Fibroblast of skin of left quadriceps (primary cell): ENCODE measurements at places on chromosomes 11 and 22.

GRCh38 chr11:56394381-56394780 is 18.1 kb upstream of the OR5AL1 start:
- no peak for DNase-seq

- no peak for DNase-seq
Observed at GRCh38 chr11:128231845-128232410, 355.4 kb downstream of the ETS1 start.

- DNase-seq: no peak
Observed at GRCh38 chr11:8355416-8355742, 91.7 kb upstream of the LMO1 start.

DNA sequence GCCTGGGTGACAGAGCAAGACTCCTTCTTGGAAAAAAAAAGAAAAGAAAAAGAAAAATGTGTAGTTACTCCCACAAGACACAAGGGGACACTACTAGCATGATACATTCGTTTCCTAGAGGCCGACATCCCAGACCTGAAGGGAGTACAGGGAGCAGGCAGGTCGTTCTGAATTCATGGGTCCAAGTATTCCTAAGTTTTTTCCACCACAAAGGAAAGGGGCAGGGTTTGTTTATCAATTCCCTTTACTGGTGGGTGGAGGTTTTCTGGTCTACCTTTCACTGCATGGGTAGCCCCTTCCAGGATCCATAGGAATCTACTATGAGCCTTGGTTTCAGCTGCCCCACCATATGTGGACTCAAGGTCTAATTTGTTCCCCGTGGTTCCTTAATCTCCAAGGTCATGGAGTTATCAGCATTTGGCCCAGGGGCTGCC is 11.8 kb downstream of the TIGD3 start:
- DNase-seq: peak; percentile 55

DNA sequence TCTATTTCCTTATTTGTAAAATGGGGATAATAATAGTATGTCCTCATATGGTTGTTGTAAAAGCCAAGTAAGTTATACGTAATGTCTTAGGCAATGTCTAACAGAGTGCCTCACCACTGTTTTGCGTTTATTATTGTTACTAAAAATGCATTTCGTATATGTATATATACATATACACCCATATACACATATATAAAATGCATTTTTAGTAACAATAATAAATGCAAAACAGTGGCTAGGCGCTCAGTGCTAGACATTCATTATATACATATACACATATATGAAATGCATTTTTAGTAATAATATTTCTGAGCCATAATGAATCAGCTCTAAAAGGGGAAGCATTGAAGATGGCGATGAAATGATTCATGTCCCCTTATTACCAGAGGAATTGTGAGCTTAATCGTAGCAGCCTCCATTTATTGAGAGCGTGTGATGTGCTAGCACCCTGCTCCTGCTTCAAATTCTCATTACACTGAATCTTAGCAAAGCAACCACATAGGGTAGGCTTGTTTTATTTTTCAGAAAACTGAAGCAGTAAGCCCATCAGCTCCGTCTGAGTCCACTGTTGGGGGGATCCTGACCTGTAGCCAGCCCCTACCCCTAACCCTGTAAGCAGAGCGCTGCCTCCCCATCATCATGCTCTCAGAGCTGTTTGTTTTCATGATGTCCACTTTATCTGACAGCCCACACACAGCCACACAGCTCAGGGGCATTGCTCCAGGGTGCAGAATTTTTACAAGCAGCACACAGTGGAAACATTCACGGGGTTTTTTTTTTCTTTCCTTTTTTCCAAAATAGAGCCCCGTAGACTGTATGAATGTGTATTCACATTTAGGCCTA is 97.1 kb upstream of the NAV2 start:
- DNase-seq: no peak

DNA sequence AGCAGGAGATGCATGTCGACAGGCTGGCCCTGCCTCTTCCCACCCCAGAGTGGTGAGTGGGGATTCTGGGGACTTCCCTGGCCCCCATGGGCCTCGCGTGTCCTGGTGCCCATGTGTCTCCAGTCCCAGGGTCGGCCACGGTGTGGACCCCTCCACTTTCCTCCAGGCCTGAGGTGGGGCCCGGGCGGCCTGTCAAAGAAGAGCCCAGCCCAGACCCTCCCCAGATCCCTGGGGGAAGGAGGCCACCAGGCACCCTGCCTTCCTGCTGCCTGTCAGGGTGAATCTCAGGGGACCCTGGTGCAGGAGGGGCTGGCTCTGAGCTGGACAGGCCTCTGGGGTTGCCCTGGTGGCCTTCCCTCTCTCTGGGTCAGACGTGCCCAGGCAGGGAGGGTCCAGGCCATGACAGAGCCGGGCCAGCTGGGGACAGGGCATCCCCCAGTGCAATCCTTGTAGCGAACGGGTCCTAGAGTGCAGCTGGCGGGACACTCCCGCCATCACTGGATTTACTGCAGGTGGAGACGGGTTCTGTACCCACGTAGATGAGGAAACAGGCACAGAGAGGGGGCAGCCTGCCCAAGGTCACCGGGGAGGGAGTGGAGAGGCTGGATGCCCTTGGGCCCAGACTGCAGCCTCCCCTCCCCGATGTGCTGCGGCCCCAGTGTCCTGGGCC is 13.5 kb upstream of the MUC6 start:
- DNase-seq: no peak

GRCh38 chr11:44978274-44978960 is 27.7 kb upstream of the TP53I11 start:
- DNase-seq: no peak

DNA sequence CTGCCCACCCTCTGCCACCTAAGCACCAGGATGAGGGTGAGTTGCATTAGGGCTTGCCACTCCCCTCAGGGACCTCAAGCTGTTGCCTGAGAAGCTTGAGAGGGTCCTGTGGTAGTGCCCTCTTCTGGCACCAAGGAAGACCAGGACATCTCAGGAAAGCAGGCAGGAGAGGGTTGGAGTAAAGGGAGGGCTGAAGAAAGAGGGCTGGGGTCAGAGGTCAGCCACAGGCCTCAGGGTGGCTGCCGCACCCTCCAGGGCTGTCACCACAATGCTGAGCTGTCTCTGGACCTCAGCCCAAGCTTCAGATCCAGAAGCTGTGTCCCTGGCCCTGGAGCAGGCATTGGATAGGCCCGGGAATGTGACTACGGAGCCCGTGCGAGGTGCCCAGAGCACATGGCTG is 4.1 kb downstream of the SAC3D1 start:
- no peak for DNase-seq

DNA sequence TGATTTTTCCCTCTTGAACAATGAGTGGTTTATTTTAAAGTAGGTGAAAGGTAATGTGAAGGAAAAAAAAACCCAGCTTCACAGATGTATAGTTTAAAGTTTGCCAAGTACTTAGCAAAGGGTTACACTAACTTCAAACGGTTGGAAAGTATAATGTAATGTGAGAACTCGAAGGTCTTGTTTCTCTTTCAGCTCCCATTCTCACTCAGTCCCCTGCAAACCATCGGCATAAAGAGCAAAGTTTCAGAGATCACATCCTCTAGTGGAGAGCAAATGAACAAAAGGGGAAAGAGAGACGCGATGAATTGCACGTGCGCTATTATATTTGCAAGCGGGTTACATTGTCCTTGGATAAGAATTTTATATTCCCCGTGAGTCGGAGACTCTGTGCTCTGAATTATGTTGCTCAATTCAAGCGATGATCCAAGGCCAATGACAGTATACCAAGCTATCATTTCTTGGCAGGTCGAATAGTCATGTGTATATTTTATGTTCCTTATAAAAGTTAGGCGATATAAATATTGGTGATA is 37.6 kb upstream of the BIRC3 start:
- peak; percentile 67 for DNase-seq

DNA sequence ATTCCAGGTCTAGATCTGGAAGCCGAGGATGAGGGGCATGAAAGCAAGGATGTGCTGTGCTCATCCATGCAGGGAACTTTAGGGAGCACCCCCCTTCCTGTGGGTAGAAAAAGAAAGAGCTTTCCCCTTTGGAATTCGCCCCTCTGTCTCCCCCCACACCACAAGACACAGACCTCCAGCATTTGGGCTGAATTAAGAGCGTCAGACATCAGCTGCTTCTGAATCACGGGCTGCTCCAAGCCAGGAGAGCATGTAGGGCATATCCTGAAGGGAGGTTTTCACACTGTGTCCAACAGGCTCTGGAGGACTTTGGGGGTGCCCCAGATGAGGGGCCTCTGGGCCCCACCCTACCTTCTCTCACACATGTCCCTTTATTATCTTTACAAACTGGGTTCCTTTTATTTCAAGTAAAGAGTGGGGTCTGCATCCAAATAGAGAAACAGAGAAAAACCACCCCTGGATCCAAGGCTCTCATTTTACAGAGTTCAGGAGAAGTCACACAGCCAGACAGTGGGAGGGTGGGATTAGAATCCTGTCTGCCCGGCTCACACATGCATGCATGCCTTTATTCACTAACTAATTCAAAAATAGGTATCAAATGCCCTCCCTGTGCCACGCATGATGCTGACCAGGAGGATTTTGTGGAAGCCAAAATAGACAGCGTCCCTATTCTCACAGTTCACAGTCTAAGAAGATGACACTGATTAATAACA is 52.8 kb downstream of the LRRC32 start:
- no peak for DNase-seq

GRCh38 chr11:14261066-14261465 is 97.9 kb downstream of the RRAS2 start:
- DNase-seq: no peak

GRCh38 chr11:94528551-94528950 is 15.2 kb upstream of the FUT4 start:
- DNase-seq: no peak

DNA sequence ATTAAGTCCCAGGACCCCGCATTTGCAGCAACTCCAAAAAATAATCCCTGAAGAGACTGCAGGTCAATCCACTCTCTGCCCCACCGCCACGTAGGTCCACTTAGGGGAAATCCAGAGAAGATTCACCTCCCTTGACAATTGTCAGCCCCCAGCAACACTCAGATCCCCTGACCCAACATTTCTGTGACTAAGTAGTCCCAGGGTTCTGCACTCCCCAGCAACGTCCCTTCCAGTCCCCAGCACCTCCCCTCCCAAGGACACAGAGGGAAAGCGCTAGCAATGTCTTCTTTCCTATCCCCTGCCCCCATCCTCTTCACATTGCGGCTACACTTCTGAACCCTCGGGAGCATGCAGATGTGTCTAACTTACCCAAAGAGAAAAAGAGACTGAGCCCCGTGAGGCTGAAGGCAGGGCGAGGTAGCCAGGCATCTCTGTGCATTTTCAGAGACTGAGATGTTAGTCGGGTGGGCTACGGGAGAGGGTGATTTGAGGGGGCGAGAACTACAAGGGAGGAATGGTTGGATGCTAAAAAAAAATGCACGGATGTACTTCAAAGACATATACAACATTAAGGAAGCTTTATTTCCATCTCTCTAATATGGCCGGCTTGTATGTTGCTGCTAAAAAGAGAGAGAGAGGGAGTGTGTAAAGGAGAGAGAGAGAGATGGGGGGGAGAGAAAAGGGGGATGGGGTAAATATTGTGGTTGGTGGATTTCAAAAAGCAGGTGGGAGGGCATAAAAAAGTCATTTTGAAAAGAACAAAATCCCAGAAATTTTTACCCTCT is at the start of gene SCN2B:
TSS of gene SCN2B (minus strand) at position 647 of the 785 bp plus-strand sequence. CDS start at position 439, 208 bp downstream.
- DNase-seq: no peak

DNA sequence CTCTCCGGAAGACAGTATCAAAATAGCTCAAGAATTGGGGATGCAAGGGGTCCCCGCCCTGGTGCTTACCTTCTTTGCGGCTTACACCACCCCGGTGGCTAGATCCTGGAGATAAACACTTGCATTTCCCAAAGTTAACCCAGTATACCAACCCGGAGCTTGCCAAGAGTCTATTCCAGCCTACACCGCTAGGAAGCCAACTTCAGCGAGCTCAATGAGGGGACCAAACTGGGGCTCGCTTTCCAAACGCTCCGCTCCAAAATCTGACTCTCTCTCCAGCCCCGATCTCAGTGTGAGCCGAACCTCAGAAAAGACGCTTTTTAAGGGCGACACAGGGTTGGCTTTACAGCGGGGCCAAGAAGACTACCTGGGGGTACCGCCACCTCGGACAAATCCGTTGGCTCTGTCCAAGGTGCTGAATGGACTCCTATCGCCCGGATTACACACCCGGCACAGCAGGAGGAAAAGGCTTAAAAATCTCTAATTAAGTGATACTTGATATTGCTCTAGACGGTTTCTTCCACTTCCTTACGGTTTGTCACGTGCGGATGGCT is 20.1 kb upstream of the BDNF start:
- DNase-seq: no peak

GRCh38 chr11:40030867-40031266 is 1428.6 kb downstream of the LRRC4C start:
- DNase-seq: no peak

- DNase-seq: no peak
Observed at GRCh38 chr11:12084256-12084655, 26.1 kb upstream of the MICAL2 start.

GRCh38 chr11:59610289-59610688 is 5.3 kb downstream of the OSBP start:
- DNase-seq: no peak

DNA sequence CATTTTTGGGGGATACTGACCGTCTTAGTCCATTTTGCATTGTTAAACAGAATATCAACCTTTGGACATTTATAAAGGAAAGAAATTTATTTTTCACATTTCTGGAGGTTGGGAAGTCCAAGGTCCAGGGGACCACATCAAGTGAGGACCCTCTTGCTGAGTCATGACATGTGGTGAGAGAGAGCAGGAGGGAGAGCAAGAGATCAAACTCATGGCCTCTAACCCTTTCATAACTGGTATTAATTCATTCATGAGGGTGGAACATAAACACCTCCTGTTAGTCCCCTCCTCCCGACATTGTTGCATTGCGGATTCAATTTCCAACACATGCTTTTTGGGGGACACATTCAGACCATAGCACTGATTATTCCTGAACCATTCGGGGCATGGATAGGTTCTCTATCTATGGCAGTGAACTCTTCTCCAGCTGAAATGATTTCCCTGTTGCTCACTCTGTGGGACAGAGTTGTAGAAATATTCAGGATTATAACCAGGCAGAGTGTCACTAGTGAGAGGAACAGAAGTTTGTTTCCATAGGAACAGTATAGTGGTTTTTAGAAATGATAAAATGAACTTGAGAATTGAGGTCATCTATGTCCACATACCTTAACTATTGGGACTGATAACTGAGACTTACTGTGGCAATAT is 88.2 kb upstream of the OR9Q1 start:
- no peak for DNase-seq

GRCh38 chr11:11909727-11910126 is 68.0 kb downstream of the USP47 start:
- DNase-seq: peak; percentile 63

DNA sequence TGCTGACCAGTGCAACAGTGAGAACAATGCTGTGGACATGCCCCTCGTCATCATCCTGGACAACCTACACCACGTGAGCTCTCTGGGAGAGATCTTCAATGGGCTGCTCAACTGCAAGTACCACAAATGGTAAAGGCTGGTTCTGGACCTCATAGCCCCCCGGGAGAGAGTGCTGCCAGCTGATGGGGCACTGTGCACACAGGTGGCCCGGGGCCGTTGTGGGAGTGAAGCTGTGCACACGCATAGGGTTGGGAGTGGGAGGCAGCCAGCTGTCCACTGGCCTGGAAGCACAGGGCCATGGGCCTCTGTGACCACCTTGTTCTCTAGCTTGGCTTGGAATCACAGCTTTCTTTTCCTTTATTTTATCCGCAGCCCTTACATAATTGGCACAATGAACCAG is 57.0 kb downstream of the DBX1 start:
- DNase-seq: no peak
